ENCODE measurements at places on chromosomes 3 and 15. TPM values are rescaled to one million over a fixed set of nuclear protein-coding genes. Genes with fewer than 3 reads are reported as not detected.

Gene NPAP1
- total RNA-seq = not detected

Gene VILL
- total RNA-seq = 6.7 TPM

Gene STRIT1
- not detected for total RNA-seq

Gene FOXL2
- not detected for total RNA-seq

Gene B3GALNT1
- total RNA-seq = 10.6 TPM

Gene FETUB
- total RNA-seq = not detected

Gene EPHB3
- 7.0 TPM for total RNA-seq

Gene PIF1
- total RNA-seq = 7.2 TPM

Gene SIDT1
- under 0.01 TPM for total RNA-seq

Gene SCAPER
- total RNA-seq = 6.1 TPM

Gene TNNC1
- total RNA-seq = 1.8 TPM

Gene PRSS50
- total RNA-seq = not detected

Gene PLCH1
- total RNA-seq = under 0.01 TPM

Gene PHC3
- total RNA-seq = 19.9 TPM
